ENCODE measurements at places on chromosomes 7 and 10. TPM values are rescaled to one million over a fixed set of nuclear protein-coding genes. Genes with fewer than 3 reads are reported as not detected.

The ERLIN1 gene
- total RNA-seq: 13.4 TPM

DNA sequence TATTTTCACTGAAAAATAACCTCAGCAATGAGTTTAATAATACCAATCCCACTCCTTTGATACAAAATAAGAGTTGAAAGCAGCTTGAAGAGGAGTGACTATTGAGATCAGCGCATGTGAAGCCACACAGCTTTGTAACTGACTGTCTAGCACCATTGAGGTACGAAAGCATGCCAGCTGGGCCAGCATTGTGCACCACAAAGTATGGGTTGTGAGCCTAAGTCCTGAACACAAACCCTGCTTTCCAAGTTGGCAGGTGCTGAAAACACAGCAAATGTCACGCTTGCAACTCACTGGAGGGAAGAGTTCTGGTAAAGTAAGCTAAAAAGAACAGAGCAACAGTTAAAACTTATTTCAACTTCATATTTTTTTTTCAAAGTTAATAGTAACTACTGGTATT, 4.0 kb upstream of the FAM53B start:
- H3K27me3 ChIP-seq: no peaks in the 10 kb centered on the region
- no peak for DNase-seq
- H3K27ac ChIP-seq: no peak overlapping the region
- peaks cover 12% of the 10 kb centered on the region for H3K36me3 ChIP-seq
- no peak overlapping the region for H3K4me3 ChIP-seq

- H3K4me1 ChIP-seq: no peaks in the 10 kb centered on the region
- no peak for DNase-seq
- H3K4me3 ChIP-seq: no peak overlapping the region
- no peak overlapping the region for H3K27ac ChIP-seq
- H3K27me3 ChIP-seq: no peaks in the 10 kb centered on the region
Observed at GRCh38 chr7:3200504-3200903, 100.5 kb upstream of the SDK1 start.

- DNase-seq: no peak
- no peaks in the 10 kb centered on the region for H3K36me3 ChIP-seq
- peak overlapping the region; percentile 28 for H3K27ac ChIP-seq
- H3K4me3 ChIP-seq: no peak overlapping the region
- H3K4me1 ChIP-seq: peaks cover 32% of the 10 kb centered on the region
- H3K27me3 ChIP-seq: no peaks in the 10 kb centered on the region
Observed at GRCh38 chr10:60031664-60032063, 125.3 kb upstream of the CCDC6 start.

DNA sequence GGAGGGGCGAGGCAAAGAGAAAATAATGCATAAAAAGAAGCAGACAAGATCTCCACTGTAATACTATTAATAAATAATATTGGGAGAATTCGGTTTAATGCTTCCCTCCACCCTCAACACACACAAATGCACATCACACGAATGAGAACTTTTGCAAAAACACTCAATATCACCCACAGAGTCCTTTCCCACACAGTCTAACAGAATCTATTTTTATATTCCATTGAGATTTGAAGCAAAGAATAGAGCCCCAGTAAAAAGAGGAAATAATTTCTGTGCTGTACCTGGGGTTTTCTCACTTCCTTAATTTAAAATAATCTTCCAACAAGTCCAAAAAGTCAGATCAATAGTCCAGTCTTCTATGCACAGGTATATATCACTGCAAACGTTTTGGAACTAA, 17.0 kb downstream of the PIK3AP1 start:
- no peaks in the 10 kb centered on the region for H3K4me1 ChIP-seq
- H3K27me3 ChIP-seq: no peaks in the 10 kb centered on the region
- H3K4me3 ChIP-seq: no peak overlapping the region
- H3K36me3 ChIP-seq: no peaks in the 10 kb centered on the region
- no peak overlapping the region for H3K27ac ChIP-seq
- no peak for DNase-seq
